Hypothalamus (tissue), 51 donors: ENCODE measurements at places on chromosomes 16 and 17.
A peak's percentile ranks its signal among the peaks of the same experiment; 100 is the strongest.

DNA sequence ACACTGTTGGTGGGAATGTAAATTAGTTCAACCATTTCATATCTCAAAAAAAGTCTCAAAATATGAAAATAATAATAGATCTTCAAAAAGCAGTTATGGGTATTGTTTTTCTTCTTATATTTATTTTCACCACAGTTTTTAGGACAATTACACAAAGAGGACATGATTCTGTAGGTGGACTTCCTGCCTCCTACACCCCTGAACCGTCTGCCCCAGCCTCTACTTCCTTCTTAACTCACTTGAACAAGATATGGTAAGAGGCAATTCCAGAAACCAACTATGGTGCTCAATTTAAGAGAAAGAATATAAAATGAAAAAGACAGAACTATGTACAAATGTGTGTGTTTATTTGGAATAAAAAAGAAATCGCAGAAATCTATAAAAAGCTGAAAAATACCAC is 74.1 kb upstream of the MON1B start:
- no peak for DNase-seq

- no peak for DNase-seq
Observed at GRCh38 chr17:67452681-67453554, 75.8 kb downstream of the PITPNC1 start.

DNA sequence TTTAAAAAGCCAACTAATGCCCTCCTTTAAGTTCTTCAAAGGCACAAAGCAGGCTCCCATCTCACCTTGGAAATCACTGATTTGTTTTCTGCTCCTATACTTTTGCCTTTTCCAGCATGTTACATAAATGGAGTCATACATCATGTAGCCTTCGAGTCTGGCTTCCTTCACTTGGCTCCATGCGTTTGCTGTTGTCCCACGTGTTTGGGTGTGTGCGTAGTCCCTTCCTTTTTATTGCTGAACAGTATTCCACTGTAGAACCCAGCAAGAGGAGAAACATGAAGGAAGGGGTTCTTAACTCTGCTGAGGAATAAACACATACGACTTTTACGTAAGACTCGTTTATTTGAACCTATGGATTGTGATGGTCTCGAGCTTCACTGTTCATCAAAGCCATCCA is 82.0 kb downstream of the GPRC5B start:
- no peak for DNase-seq

GRCh38 chr16:31414706-31415105 is 13.5 kb downstream of the COX6A2 start:
- DNase-seq, result no peak

DNA sequence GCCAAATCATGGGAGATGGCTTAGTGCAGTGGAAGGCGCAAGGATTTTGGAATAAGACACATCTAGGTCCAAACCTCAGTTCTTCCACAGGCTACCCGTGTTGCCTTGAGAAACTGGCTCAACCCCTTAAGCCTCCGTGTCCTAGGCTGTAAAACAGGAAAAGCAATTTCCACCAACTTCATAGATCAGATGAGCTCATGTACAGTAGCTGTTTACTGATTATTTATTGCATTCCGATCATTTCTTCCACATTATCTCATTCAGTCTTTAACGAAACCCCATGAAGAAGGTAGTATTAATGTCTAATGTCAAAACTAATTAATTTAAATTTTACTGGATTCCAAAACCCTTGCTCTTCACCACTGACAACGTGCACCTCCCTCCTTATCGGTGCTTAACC is 231.6 kb downstream of the GRIN2A start:
- DNase-seq, result no peak

GRCh38 chr17:9107527-9107926 is 86.2 kb downstream of the NTN1 start:
- DNase-seq, result no peak

DNA sequence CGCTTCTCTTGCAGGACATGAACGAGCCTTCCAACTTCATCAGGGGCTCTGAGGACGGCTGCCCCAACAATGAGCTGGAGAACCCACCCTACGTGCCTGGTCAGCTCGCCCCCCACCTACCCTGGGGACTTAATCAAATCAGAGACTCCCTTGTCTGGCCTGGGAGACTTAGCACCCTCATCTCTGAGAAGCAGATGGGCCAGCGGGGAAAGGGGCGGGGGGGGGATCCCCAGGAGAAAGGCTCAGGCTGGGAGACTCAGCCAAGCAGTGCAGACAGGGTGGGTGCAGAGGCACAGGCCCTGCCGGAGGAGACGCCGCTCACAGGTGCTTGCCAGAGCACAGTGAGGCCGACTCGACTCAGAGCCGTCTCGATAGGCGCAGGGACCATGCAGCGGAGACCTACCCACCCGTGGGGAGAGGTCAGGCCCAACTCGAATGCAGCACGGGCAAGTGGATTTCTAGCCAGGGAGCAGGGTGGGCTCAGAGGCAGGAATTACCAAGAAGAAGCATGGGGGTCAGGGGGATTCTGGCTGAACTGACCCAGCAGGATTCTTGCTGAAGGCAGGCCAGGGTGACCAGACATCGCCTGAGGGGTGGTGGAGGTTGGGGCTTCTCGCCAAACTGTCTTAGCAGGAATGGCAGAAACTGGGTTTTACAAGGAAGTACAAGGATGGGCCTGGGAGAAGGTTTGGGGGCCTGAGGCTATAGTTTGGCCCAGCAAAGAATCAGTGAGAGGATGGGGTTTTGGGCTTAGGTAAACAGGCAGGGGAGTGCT is 9.7 kb downstream of the GAA start:
- no peak for DNase-seq

GRCh38 chr17:58968426-58969061 is 138.1 kb downstream of the TRIM37 start:
- no peak for DNase-seq

- no peak for DNase-seq
Observed at GRCh38 chr16:12020009-12020408, 43.5 kb downstream of the SNX29 start.

- DNase-seq, result no peak
Observed at GRCh38 chr17:79786930-79787643, 9.1 kb downstream of the CBX2 start.

DNA sequence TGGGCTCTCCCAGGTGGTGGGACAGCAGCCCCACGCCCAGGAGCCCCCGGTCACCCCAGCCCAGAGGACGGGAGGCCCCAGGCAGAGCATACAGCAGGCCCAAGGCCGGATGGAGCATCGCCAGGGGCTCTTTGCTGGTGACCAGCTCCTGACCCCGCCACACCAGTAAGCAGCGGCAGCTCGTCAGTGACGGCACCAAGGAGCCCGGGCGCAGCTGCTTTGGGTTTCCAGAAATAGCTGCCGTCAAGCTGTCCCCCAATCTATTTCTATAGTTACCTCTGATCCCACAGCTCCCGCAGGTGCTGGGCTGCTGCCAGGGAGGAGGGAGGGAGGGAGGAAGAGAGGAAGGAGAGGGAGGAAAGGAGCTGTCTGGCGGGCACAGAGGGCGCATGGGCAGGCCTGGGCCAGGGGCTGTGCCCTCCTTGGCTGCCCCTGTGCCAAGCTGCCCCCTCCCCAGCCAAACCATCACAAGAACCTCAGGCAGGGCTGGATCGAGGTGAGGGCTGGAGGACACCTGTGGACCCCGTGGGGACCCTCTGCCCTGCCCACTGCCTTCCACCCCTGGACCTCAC is 10.8 kb upstream of the RASD1 start:
- DNase-seq, result no peak

DNA sequence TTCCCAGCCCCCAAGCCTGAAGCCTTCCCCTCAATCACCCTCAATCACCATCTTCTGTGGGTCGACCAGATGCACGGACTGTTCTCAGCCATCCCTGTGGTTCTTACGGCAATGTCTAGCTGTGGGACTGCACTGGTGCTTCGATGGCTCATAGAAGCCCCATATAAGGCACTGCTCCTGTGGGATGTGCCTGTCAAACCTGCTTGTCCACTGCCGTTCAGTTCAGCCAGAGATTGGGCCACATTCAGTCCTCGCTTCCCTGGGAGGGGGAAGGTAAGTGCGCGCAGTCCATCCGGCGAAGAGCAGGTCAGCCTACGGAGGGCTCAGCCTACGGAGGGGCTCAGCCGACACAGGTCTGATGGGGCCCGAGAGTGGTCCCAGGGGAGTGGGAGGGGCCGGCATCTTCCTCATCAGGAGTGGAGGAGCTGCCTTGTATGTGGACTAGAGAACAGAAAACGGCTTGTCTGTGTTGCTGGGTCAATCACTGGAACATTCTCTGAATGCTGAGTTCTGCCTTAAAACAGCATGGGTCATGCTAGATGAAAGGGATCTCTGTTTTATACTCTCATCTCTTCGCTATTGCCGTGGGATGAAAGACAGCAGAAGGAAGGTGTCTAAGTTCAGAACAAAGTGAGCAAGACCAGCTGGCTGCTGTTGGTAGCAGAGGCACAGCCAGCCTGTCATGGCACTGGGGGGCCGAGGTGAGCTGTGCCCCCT is at the start of gene CARD14:
Gene CARD14, plus strand, starts transcription at position 247 of the 717 bp plus-strand sequence. CDS start 11,409 bp downstream, outside the sequence.
- DNase-seq, result no peak

DNA sequence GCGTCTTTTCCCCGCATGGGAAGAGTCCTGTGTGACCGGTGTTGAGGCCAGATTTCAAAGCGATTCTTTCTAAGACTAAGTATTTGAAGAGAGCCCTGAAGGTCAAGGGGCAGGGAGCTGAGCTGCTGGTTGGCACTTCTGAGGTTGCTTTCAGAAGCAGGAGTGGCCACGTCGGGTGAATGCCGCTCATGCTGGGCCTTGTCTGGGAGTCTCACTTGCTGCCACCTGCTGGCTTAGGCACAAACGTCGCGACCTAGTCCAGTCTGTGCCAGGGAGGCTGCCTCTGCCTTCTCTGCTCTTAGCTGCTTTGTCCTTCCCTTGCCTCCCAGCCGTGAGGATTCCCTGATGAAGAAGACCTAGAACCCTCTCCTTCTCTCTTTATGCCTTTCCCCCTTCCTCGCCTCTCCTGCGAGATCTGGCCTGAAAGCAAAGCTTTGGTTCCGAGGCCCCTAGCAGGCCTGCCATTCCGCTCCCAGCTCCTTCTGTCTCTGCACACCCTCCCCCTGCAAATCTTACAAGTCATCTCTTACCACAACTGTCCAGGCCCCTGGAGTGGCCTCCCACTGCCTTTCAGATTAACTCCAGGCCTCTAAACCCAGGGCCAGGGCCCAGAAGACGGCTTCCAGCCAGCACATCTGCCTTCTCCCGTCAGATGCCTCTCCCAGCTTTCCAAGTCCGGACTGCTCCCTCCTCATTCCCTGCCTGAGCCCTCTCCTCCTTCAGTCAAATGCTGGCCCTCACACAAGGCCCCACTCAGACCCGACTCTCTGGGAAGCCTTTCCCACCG is 11.4 kb downstream of the CTNS start:
- peak; percentile 29 for DNase-seq

DNA sequence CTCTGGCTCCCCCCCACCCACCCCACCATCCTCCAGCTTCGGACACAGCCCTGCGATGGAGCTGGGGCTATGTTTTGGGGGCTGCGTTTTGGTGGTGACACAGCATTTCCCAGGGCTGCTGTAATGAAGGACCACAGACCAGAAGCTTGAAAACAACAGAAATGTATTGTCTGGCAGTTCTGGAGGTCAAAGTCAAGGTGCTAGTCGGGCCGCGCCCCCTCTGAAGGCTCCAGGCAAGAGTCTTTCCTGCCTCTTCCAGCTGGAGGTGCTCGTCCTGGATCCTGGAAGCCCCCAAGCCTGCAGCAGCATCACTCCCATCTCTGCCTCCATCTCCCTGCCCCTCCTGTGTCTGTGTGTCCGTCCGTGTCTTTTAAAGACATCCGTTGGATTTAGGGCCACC is 50.8 kb downstream of the TBC1D16 start:
- no peak for DNase-seq
